ENCODE measurements at places on chromosomes 7 and 10.

GRCh38 chr10:85657476-85658113, 709.0 kb downstream of the GRID1 start:
- no peak for DNase-seq

DNA sequence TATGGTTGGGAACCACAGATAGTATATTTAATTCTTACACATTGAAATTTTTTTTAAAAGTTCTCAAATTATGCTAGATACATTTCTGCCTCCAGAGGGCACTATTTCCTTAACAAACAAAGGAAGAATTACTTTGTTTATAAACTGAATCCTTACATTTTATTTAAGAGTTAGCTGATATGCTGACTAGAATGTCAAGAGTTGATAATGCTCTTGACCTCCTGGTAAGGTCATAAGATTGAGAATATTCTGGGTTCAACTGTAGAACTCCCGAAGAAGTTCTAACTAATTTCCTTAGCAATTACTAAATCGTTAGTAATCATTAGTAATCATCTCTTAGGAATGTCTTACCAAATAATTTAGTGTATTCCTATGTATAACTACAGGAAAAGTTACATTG, 95.3 kb upstream of the CYP26C1 start:
- DNase-seq = peak; percentile 4

- DNase-seq = no peak
Measured at GRCh38 chr10:48219194-48219593, 55.3 kb downstream of the FRMPD2 start.

DNA sequence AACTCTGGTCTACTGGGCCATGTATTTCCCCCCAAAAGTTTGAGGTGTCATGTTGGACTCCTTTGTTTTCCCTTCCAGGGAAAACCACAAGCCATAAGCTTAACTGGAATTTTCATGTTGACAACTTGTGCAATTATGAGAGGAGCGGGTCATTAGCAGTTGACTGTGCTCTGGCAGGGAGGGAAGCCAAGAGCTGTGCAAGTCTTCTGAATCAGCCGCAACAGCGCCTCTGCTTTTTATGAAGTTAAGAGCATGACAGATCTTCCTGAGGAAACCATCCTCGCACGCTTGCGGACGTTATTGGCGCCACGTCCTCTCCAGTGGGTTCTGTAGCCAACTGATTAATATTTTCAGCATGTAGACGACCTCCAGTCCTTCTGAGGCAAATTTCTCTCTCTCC, 148.7 kb upstream of the MKI67 start:
- no peak for DNase-seq

- no peak for DNase-seq
Measured at GRCh38 chr10:128541926-128542475, 415.8 kb upstream of the MKI67 start.

DNA sequence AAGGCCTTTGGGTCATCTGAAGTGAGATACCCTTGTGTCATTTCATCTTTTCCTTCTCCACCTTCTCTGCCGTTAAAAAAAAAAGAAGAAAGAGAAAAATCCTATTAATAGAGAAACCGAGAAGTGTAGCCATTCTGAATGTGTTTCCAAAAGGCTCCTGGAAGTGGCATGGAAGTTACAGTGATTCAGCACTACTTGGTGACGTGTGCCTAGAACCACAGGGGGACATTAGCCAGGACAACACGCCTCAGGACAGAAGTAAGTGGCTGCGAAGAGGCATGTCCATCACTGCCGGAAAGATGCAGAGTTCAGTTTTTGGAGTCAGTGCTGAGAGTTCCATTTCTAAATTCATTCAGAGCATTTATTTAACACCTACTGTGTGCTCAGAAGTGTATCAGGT, 6.3 kb downstream of the HTRA1 start:
- no peak for DNase-seq

GRCh38 chr10:126157189-126157588, 231.1 kb downstream of the ADAM12 start:
- no peak for DNase-seq

DNA sequence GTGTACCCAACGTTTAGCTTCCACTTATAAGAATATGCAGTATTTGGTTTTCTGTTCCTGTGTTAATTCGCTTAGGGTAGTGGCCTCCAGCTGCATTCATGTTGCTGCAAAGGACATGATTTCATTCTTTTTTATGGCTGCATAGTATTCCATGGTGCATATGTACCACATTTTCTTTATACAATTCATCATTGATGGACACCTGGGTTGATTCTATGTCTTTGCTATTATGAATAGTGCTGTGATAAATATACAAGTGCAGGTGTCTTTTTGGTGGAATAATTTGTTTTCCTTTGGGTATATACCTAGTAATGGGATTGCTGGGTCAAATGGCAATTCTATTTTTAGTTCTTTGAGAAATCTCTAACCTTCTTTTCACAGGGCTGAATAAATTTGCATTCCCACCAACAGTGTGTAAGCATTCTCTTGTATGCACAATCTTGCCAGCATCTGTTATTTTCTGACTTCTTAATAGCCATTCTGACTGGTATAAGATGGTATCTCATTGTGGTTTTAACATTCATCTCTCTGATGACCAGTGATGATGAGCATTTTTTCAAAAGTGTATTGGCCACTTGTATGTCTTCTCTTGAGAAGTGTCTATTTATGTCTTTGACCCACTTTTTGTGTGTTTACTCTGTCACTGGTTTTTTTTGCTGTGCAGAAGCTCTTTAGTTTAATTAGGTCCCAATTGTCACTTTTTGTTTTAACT, 72.5 kb upstream of the CC2D2B start:
- DNase-seq = no peak

GRCh38 chr10:58784361-58784760, 271.7 kb downstream of the BICC1 start:
- DNase-seq = no peak

- no peak for DNase-seq
Measured at GRCh38 chr7:100875356-100875751, 451 bp downstream of the SRRT start.

DNA sequence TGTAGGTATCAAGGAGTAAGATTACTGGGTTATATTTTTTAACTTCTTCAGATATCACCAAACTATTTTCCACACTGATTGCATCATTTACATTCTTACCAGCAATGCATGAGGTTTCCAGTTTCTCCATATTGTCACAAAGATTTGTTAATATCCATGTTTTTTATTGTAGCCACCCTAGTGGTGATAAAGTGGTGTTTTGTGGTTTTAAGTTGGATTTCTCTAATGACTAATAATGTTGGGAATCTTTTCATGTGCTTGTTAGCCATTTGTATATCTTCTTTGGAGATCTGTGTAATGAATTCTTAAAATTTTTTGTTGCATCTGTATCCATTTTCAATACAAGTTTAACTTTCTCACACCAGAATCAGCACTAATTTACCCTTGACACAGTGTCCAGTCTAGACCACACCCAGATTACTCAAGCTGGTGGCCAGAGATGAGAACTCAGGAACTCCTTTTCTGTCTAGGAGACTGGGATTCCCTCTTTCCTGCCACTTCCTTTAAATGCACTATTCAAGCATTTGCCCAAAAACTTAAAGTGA, 67.0 kb upstream of the PLXDC2 start:
- DNase-seq = no peak

GRCh38 chr10:58260334-58260733, 7.4 kb downstream of the IPMK start:
- no peak for DNase-seq

GRCh38 chr10:104678658-104679057, 37.6 kb downstream of the SORCS3 start:
- no peak for DNase-seq

DNA sequence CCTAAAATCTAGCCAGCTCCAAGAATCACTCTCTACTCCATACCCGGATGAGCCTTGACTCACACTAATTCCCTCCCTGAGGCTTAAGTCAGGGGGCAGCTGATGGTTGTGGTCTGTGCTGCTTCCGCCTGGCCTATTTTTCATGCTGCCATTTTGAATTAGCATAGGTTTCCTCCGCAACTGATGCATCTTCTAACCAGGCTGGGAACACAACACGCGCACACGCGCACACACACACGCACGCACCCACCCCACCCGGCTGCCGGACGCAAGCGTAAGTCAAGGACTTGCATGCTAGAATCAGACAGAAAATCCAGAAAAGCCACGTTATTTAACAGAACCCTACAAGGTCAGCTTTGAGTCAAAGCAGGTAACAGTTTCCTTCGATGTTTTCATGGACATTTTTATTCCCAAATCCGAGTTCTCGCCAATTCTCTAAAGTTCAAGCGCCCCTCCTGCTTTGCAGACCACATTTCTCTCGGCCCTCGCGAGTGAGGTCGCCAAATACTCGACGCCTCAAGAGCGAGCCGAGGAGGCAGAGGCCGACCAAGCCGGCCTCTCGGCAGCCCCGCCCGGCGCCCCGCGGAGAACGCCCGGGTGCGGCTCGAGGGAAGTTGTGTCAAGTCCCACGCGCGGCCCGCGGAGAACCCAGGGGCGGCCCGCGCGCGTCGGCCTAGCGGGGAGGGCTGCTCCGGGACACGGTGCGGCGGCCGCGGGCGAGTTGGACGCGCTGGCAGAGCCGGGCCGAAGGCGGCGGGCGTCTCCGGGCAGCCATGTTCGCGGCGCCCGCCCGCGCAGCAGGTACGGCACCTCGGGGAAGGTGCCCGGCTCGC, 961 bp downstream of the SCRN1 start:
- peak; percentile 68 for DNase-seq

DNA sequence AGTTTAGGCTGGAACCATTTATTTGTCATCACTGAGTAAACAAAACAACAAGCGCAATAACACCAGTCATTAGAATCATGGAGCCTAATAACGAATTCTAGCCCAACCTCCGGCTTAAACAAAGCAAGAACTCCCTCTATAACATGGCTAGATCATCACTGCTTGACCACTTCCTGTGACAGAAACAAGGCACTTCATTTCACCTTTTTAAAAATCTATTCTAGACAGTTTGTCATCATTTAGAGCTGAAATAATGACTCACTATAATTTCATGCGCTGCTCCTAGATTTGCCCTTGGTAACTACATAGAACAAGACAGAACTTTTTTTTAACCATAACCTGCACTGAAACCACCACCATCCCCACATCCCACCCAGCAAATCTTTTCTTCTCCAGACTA, 81.3 kb downstream of the OSBPL3 start:
- no peak for DNase-seq

- no peak for DNase-seq
Measured at GRCh38 chr7:77269360-77270093, 69.9 kb upstream of the FGL2 start.

DNA sequence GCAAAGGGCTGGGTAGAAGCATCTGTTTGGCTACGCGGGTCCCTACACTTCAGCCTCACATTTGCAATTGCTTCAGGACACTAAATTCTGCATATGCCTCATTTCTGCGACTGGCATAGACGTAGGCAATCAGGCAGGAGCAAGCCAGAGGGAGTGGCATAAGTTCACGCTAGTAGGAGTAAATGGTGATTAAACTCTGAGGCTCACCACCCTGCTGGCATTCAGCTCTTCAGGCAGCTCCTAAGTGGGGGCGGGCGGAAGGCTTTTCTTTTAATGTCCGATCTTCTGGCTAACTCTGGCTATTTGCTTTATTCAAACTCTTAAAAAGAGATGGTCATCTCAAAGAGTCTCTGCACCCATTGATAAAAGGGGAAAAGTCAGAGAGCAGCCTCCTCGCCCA, 45.3 kb downstream of the RGS10 start:
- peak; percentile 25 for DNase-seq

DNA sequence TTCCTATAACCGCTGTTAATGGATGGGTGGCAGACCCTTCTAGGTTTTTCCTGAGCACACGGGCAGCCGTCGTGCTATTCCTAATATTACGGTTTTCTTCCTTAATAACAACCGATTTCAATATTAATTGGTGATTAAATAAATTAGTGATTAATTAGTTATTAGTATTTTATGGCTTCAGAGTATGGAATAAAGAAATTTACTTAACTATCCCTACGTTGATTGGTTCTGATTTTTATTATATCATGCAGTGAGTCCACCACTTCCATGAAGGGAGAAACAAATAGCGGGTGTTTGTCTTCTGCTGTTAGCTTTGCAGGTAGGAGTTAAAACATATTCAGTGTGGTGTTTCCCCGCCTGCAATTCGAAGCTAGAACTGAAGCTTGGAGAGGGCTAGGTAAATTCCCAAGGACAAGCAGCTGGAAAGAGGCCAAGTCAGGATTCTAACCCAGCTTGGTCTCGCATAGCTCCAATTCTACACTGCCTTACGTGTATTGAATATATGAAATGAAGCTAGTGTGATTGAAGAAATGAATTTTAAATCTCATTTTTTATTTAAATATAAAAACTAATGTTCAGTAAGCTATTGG, 928 bp upstream of the CSTF2T start:
- peak; percentile 68 for DNase-seq

DNA sequence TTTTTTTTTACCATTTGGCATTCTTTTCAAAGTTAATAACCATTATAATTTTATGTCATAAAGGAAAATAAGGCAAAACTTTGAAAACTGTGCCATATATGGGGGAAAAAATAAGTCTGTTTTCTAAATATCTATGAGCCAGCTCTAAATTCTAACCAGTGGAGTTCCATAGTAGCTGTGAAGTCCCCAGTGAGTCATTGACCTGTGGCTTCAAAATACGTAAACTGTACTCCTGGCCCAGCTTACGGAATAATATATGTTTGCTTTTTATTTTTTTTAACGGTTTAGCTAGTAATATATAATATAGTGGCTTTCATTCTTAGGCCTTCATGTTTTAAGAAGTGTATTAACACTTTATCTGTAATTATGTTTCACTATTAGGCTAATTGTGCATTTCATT, 20.5 kb downstream of the ZRANB1 start:
- no peak for DNase-seq

DNA sequence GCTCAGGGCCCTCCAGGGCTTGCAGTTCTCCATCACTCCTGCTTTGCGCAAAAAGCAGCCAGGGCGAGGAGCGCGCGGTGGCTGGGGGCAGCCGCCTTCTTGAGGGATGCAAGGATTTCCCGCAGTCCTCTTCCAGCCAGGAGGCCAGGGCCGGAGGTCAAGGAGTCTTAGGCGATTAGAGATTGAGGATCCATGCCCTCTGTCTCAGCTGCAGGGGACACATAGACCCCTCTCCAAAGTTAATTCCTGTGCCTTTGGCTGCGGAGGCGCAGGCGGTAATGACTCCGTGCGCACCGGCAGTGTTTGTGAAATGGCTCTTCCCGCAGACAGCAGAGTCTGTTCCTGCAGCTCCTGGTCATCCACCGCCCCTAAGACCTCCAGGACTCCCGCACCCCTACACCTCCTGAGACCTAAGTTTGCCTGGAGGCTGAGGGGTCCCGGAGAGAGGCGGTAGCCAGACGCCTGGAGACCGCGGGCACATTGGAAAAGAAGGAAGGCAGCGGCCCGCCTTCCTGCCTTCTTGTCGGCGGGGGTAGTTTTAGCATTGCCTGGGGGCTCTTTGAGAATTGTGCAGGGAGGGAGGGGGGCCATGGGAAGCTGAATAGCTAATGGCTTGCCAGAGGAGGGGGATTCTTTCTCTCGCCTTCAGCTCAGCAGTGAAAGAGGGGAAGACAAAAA, 3.3 kb upstream of the NEUROG3 start:
- DNase-seq = no peak

GRCh38 chr7:107972941-107973376, 30.0 kb downstream of the LAMB1 start:
- DNase-seq = peak; percentile 33

DNA sequence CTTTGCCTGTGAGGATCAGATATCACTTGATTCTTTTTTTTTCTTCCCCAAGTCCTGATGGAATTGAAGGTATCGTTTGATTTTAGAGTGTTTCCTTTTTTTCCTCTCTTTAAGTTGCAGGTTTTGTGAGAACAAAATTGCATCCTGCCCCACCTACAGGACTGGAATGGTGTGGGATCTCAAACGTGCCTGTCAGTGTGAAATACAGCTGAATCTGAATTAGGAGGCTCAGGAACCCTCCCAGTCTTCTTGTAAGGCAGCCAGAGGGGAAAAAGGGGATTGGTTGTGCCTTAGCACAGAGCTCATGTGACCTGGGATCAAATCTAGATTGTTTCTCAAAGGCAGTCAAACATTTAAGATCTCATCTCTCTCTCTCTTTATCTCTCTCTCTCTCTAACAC, 32.7 kb upstream of the KLHL7 start:
- no peak for DNase-seq

All from NCI-H2227 treated with DMSO at 0.1 percent for 48 hours (cell line).